Effector memory CD8-positive, alpha-beta T cell (primary cell): ENCODE measurements at places on chromosomes 3 and 15.

GRCh38 chr3:64082961-64083541 is 59.8 kb upstream of the PSMD6 start:
- no peak overlapping the region for H3K4me3 ChIP-seq
- peaks cover 44% of the 10 kb centered on the region for H3K27me3 ChIP-seq
- no peaks in the 10 kb centered on the region for H3K4me1 ChIP-seq
- no peak for DNase-seq
- H3K27ac ChIP-seq = no peak overlapping the region

- H3K4me3 ChIP-seq = no peak overlapping the region
- H3K36me3 ChIP-seq = peaks cover 12% of the 10 kb centered on the region
- DNase-seq = no peak
- H3K4me1 ChIP-seq = peaks cover 1% of the 10 kb centered on the region
- H3K27me3 ChIP-seq = peaks cover 6% of the 10 kb centered on the region
- H3K27ac ChIP-seq = no peak overlapping the region
Measured at GRCh38 chr15:73983211-73983727, 8.8 kb downstream of the STOML1 start.

DNA sequence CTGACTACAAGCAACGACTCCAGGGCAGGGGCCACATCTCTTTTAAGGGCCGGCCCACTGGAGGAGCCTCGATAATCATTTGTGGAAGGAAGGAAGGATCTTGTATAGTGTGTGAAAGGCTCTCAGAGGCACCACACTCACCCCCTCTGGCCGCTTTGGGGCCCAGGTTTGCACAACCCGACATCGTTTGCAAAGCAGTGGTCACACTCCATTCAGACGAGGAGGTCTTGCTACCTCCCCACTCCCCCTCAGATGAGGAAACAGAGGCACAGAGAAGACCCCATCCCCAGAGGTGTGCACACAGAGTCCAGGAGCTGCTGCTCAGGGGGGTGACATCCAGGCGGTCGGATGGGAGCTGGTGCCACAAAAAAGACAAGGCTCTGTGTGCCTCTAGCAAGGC is 29.6 kb downstream of the IQSEC1 start:
- no peak overlapping the region for H3K4me3 ChIP-seq
- peaks cover 36% of the 10 kb centered on the region for H3K4me1 ChIP-seq
- H3K36me3 ChIP-seq = peaks cover 2% of the 10 kb centered on the region
- H3K27me3 ChIP-seq = no peaks in the 10 kb centered on the region

GRCh38 chr15:57421551-57421950 is 45.2 kb downstream of the CGNL1 start:
- H3K4me3 ChIP-seq = no peak overlapping the region
- H3K27me3 ChIP-seq = peaks cover 17% of the 10 kb centered on the region
- H3K36me3 ChIP-seq = no peaks in the 10 kb centered on the region
- H3K4me1 ChIP-seq = no peaks in the 10 kb centered on the region

- H3K36me3 ChIP-seq = no peaks in the 10 kb centered on the region
- H3K4me3 ChIP-seq = peak overlapping the region; percentile 15
- H3K4me1 ChIP-seq = peaks cover 3% of the 10 kb centered on the region
- DNase-seq = peak; percentile 72
- H3K27me3 ChIP-seq = no peaks in the 10 kb centered on the region
Measured at GRCh38 chr15:20356444-20356910, 185.1 kb downstream of the GOLGA6L6 start.

GRCh38 chr15:75695634-75696310 is 16.9 kb downstream of the CSPG4 start:
- no peaks in the 10 kb centered on the region for H3K36me3 ChIP-seq
- peaks cover 10% of the 10 kb centered on the region for H3K4me1 ChIP-seq
- no peak overlapping the region for H3K4me3 ChIP-seq
- no peak for DNase-seq
- H3K27ac ChIP-seq = no peak overlapping the region

- no peaks in the 10 kb centered on the region for H3K4me1 ChIP-seq
- no peak overlapping the region for H3K27ac ChIP-seq
- no peaks in the 10 kb centered on the region for H3K27me3 ChIP-seq
- no peaks in the 10 kb centered on the region for H3K36me3 ChIP-seq
Measured at GRCh38 chr3:106629215-106629832, 747.9 kb upstream of the CCDC54 start.
